ENCODE measurements at places on chromosomes 6 and 20.

GRCh38 chr6:845101-845500, 152.2 kb upstream of the EXOC2 start:
- no peaks in the 10 kb centered on the region for H3K4me1 ChIP-seq
- no peaks in the 10 kb centered on the region for H3K27me3 ChIP-seq
- H3K27ac ChIP-seq, result no peak overlapping the region
- H3K36me3 ChIP-seq, result no peaks in the 10 kb centered on the region
- DNase-seq, result no peak

DNA sequence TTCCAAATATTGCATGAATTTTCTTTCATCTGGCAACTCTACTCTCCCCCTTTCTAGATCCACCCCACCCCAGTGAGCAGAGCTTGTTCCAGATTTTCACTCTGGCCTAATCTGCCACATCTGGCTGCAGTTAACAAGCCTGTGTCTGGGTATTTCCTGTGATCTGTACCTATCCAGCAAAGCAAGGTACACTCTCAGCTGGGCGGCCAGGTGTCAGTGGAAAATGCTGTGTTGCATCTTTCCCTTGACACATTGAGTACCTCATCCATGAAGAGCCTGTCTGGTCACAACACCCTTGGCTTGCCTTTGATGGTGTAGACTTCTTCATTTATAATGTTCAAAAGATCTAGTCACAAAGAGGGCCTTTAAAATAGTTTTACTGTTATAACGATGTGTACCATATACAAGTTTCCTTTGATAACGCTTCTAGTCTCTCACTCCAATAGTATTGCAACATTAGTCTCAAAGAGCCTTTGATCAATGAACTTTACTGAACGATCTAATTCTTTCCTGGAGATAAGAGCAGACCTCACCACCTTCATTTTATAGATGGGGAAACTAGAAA, 6.0 kb upstream of the RNF182 start:
- H3K36me3 ChIP-seq, result no peaks in the 10 kb centered on the region
- H3K4me1 ChIP-seq, result peaks cover 5% of the 10 kb centered on the region
- H3K27ac ChIP-seq, result no peak overlapping the region
- no peaks in the 10 kb centered on the region for H3K27me3 ChIP-seq
- no peak overlapping the region for H3K4me3 ChIP-seq

GRCh38 chr20:64146301-64146935, 17.8 kb upstream of the MYT1 start:
- no peak for DNase-seq
- no peaks in the 10 kb centered on the region for H3K36me3 ChIP-seq
- peaks cover 4% of the 10 kb centered on the region for H3K27me3 ChIP-seq
- no peak overlapping the region for H3K4me3 ChIP-seq

DNA sequence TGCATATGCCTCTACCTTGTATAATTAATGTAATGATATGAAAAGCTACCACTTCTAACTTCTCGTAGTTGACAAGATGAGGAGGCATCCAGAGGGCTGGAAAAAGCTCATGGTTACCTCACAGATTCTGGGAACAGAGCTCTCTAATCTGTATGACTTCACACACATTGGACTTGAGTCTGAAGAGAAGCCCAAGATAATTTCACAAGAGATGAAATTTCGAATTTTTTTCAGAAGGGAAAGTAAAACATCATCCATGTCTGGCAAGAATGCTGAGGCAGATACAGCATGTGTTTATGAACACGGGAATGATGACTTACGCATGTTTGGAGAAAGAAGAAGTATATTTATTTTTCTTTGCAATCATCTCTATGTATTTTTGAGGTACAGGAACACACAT, 141.8 kb upstream of the TENT5A start:
- H3K27ac ChIP-seq, result peak overlapping the region; percentile 86
- peaks cover 42% of the 10 kb centered on the region for H3K4me1 ChIP-seq
- no peak overlapping the region for H3K4me3 ChIP-seq
- H3K36me3 ChIP-seq, result no peaks in the 10 kb centered on the region
- peak; percentile 75 for DNase-seq

GRCh38 chr20:53914781-53915445, 155.5 kb downstream of the BCAS1 start:
- peak overlapping the region; percentile 62 for H3K4me3 ChIP-seq
- H3K27ac ChIP-seq, result peak overlapping the region; percentile 91
- H3K36me3 ChIP-seq, result no peaks in the 10 kb centered on the region
- no peaks in the 10 kb centered on the region for H3K27me3 ChIP-seq

DNA sequence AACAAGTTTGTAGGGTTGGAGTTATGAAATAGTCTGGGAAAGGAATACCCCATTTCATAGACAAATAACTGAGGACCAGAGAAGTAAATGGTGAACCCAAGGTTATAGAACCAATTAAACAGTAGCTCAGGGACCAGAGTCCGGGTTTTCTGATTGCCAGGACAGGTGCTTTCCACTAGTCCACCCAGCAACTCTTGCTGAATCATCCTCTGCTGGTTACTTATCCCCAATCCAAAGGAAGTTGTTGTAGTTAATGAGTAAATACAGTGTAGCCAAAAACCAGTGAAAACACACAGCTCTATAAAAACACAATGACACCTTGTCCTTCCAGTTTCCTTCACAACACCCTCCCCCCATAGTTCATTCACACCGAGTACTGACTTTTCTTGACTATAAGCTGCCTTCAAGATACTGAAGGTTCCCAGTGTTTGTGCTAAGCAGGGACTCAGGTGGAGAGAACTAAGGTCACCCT, 766 bp upstream of the TINAG start:
- H3K27me3 ChIP-seq, result no peaks in the 10 kb centered on the region
- no peaks in the 10 kb centered on the region for H3K4me1 ChIP-seq
- DNase-seq, result no peak
- no peak overlapping the region for H3K4me3 ChIP-seq
- H3K27ac ChIP-seq, result no peak overlapping the region

- no peak overlapping the region for H3K27ac ChIP-seq
- no peaks in the 10 kb centered on the region for H3K36me3 ChIP-seq
- no peak for DNase-seq
- H3K4me1 ChIP-seq, result peaks cover 2% of the 10 kb centered on the region
Measured at GRCh38 chr20:64045346-64046011, 4.0 kb downstream of the SOX18 start.

Data from astrocyte (in vitro differentiated cells and primary cell).